Nucleus accumbens (tissue), 56 donors: ENCODE measurements at places on chromosomes 6 and 20.

- no peak for DNase-seq
These were observed 105.8 kb downstream of the SLX4IP start for GRCh38 chr20:10540636-10541493.

- no peak for DNase-seq
These were observed 654 bp downstream of the FAM8A1 start for GRCh38 chr6:17600527-17601385.

DNA sequence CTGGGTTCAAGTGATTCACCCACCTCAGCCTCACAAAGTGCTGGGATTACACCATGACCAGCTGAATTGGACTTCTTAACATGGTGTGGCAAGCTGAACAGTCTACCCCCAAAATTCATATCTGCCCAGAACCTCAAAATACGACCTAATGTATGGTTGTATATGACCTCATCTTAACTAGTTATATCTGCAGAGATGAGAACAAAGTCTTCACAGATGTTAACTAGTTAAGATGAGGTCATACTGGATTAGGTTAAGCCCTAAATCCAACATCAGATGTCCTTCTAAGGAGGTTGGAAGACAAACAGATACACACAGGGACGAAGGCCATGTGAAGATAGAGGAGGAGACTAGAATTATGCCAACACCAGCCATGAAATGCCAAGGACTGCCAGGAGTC is 102.5 kb downstream of the JPH2 start:
- DNase-seq: no peak

GRCh38 chr20:45919542-45920399 is 7.8 kb upstream of the PLTP start:
- DNase-seq: no peak

GRCh38 chr6:168994956-168995355 is 258.7 kb downstream of the THBS2 start:
- no peak for DNase-seq
